ENCODE measurements at places on chromosomes 12 and 14. TPM values are rescaled to one million over a fixed set of nuclear protein-coding genes. Genes with fewer than 3 reads are reported as not detected.

Gene POU6F1
- 8.8 TPM for polyA plus RNA-seq

Gene MVK
- polyA plus RNA-seq, result 18.1 TPM

Gene PLEKHD1
- 5.4 TPM for polyA plus RNA-seq

Gene SYNDIG1L
- 0.50 TPM for polyA plus RNA-seq

Gene DPPA3
- polyA plus RNA-seq, result 0.17 TPM

- DNase-seq, result peak; percentile 71
Measured at GRCh38 chr12:5171701-5172100, 128.0 kb downstream of the KCNA5 start.

GRCh38 chr12:7289743-7290142 is 14.1 kb upstream of the ACSM4 start:
- no peak for DNase-seq

DNA sequence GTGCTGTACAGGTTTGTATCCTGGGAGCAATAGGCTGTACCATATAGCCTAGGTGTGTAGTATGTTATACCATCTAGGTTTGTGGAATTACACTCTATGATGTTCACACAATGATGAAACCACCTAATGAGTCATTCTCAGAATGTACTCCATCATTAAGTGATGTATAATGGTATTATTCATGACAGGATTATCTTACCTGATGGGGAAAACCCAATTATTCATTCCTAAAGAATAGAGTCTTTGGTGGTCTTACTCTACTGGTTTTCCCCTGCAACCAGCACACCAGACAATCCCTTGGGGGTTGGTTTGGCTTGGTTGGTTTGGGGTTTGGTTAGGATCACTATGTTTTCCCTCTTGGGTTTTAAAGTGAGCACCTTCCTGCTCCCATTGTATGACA is 12.6 kb upstream of the OR10P1 start:
- no peak for DNase-seq

DNA sequence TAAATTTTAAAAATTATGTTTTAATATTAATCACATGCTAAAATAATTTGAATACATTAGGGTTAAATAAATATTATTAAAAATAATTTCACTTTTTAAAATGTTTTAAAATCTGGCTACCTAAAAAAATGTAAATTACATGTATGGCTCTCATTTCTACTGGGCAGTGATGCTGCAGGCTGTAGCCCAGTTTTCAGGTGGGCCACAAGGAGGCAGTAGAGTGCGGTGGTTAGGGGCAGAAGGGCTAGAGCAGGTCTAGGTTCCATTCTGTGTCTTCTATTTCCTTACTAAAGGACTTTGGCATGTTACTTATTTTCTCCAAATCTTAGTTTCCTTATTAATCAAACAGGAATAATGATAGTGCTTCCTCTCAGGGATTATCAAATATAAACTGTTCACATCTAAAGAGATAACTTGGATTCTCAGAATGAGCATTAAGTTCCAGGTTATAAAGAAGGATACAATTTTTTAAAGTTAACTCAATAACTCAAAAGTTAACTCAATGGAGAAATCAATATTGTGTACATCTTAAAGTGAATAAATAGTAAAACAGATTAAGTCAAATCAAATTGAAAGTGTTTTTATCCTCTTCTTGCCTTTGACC is 54.9 kb upstream of the OVCH1 start:
- no peak for DNase-seq

DNA sequence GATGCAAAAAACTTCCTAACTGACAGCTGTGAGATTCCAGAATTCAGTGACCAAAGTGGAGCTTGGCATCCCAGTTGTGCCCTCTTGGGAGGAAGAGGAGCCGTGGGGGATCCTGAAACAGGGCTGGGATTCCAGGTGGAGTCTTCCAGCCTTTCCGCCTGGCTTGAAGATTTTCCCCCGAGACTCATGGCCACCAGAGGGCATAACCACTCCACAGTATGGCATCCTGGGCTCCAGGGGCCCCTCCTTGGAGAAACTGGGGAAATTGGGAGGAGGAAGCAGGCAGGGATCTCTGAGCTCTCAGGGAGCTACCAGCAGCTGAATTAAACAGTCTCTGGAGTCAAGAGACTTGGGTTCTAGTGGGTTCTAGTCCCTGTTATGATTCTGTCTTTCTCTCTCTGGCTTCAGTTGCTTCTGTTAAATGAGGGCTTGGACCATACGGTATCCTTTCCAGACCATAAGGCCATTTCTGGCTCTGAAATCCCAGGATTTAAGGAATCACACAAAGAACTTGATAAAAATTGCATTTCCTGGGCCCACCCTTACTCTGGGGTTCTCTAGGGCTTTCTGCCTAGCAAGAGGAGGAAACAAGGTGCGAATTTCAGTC is 2.6 kb upstream of the TAMALIN start:
- no peak for DNase-seq

- no peak for DNase-seq
Measured at GRCh38 chr14:98229656-98230366, 1042.2 kb downstream of the BCL11B start.

GRCh38 chr12:47352067-47352466 is 272.3 kb upstream of the AMIGO2 start:
- DNase-seq, result no peak

DNA sequence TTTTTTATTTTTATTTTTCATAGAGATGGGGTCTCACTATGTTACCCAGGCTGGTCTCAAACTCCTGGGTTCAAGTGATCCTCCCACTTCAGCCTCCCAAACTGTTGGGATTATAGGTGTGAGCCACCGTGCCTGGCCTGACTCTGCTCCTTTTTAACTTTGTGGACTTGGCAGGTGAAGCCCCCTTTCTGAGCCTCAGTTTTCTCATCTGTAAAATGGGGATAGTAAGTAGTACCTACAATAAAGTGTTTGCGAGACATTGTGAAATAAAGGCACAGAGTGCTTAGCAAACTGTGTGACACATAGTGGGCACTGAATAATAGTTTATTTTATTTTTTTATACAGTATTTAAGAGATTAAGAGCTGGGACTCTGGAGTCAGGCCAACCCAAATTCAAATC is 21.1 kb upstream of the MED13L start:
- no peak for DNase-seq

- no peak for DNase-seq
Measured at GRCh38 chr12:80135624-80136023, 36.3 kb downstream of the OTOGL start.

DNA sequence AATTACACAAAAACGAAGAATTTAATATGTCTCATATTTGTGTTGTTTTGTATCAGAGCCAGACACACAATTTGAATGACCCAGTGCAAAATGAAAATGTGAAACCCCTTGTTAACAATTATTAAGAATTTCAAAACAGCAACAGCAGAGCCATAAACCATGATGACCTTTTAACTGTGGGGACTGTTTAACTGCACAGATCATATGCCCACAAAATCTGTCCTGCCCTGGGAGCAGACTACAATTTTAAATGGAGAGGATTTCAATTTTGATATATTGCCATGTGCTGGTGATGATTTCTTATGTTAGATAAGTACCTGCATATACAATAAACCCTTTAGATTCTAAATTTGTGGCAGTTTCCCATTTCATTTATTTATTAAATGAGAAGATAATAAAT is 455.5 kb upstream of the MGAT4C start:
- no peak for DNase-seq

GRCh38 chr14:72605096-72605920 is 288.6 kb downstream of the DPF3 start:
- no peak for DNase-seq

DNA sequence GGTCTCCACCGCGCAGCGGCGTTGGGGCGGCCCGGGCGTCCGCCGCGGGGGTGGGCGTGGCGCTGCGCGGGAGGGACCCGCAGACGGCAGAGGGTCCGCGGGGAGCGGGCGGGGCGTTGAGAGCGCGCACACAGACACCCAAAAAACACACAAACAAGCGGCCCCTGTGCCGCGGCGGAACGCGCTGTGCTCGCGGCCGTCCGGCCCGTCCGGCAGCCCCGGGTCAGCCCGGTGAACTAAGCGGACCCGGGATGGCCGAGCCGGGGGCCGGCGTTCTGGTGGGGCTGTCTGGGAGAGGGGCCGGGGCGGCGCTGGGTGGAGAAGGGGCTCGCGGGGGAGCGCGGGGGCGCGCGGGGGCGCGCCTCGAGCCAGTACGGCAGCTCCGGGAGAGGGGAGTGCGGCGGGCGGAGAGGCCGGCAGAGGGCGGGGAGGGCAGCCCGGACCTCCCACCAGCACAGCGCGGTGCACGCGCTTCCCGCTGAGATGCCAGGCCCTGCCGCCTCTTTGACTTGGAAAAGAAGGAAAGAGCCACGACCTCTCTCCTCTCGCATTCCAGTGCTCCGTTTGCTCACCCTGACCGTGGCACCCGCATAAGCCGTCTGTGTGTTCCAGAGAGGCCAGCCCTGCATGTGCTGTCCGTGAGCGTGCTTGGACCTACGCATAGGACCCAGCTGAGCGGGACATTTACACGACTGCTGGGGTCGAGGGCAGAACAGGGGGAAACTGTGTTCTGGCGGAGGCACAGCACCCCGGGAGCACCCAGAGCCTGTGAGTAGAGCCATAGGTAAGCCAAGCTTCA is 10.3 kb downstream of the SLC6A12 start:
- no peak for DNase-seq

DNA sequence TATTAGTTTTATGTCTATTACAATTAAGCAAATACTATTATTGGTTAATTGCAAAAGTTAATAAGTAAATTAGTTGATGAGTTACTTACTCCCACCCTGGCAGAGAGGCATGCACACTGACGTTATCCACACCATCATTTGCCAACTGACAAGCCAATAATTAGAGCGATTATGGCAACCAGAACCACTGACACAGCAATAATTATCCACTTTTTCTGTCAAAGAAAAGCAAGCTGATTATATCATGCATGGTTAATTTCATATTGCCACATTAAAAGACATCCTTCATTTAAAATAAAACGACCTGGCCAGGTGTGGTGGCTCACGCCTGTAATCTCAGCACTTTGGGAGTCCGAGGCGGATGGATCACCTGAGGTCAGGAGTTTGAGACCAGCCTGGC is 43.1 kb downstream of the STX2 start:
- no peak for DNase-seq

- no peak for DNase-seq
Measured at GRCh38 chr12:111728795-111729194, 37.9 kb upstream of the ALDH2 start.

DNA sequence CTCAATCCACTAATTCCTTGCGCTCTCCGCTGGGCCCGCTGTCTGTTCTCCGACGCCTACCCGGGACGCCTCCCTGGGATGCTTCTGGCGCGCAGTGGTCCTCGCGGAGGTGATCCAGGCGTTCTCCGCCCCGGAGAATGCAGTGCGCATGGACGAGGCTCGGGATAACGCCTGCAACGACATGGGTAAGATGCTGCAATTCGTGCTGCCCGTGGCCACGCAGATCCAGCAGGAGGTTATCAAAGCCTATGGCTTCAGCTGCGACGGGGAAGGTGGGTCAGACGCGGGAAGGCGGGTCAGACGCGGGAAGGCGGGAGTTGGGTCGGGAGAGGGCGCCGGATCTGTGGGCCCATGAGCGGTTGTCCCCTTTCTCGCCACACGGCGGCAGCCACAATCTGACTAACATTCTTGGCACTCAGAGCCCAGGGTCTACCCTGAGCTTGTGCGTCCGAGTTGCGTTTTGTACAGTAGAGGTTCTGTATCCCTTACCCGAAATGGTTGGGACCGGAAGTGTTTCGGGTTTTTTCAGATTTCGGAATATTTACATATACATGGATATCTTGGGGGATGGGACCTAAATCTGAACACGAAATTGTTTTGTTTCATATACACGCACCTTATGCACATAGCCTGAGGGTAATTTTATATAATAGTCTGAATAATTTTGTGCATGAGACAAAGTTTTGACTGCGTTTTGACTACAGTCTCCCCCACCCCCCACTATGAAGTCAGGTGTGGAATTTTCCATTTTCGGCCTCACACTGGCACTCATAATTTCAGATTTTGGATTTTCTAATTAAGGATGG is 762 bp downstream of the C12orf57 start:
- DNase-seq, result peak; percentile 93

- DNase-seq, result no peak
Measured at GRCh38 chr14:105082703-105083102, 17.5 kb upstream of the GPR132 start.

- DNase-seq, result peak; percentile 71
Measured at GRCh38 chr12:70365648-70366518, at the start of gene KCNMB4. Gene KCNMB4 (plus strand): TSS chr12:70366290. CDS start chr12:70366735, 445 bp downstream.

- DNase-seq, result no peak
Measured at GRCh38 chr12:46941981-46942380, 116.2 kb upstream of the SLC38A4 start.

DNA sequence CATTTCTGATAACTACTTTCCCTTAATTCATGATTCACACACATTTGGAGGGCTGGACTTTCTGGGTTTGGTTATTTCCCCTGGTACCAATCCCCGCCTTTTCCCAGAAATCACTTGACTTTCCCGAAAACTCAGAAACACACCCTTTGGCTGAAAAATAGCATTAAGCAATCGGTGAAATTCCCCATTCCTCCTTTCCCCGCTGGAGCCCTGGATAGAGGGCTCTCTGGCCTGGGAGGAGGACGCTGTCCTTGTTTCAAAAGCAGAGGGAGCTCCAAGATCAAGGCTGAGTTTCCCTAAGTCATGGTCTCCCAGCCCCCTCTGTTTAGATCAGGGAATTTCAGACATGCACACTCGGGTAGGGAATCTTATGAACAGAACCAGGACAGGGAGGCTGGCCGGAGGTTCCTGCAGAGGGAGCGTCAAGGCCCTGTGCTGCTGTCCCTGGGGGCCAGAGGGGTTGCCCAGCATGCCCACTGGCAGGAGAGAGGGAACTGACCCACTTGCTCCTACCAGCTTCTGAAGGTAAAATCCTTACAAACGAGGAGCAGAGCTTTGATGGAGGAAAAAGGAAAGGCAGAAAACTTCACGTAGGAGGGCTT is at the start of gene C1S:
C1S (plus strand) TSS at position 366 of the 602 bp plus-strand sequence. CDS start 1,195 bp downstream, outside the sequence.
- peak; percentile 83 for DNase-seq

DNA sequence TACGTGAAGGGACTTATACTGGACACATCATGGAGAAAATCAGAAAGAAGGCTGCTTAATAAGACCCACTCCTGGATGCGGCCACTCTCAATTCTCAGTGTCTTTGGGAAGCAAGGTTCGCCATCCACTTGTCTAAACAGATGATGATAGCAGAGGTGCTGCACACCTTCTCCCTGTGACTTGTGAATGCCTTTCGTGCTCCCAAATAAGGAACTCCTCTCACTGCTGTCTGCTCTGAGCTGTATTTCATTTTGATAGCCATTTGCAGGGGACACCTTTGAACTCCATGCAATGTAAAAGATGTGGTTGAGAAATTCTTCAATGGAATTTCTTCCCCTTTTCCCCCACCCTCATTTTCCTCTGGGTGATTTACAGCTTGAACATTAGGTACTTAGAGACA is 11.6 kb downstream of the RMST start:
- DNase-seq, result peak; percentile 26

DNA sequence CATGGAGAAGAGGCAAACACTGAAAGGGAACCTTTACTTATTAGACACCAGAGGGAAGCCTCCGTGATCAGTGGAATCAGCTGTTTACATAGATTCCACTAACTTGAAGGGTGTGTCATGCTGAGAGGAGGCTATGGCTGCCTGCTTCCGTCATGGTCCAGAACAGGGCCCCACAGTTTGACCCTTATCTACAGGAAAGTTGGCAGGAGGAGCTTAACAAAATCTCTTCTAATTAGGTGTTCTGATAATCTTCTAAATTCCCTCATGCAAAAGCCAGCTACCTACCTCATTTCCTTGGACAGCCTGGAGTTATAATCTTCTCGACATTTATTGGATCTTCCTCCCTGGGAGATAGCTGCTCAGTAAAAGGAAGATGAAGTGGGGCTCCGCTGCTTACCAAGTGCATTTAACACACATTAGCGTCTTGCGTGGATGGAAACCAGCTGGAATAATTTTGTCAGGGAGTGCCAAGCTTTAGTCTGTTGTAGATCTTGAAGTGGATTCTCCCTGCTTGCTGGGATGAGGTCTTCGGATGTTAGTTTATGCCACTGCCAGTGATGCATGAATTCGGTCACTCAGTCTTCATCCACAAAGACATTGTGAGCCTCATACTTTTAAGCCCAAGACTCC is 171.0 kb downstream of the PAH start:
- DNase-seq, result no peak
